Bone marrow (tissue), 2 donors: ENCODE measurements at places on chromosomes 5 and 9.
A peak's percentile ranks its signal among the peaks of the same experiment; 100 is the strongest.

DNA sequence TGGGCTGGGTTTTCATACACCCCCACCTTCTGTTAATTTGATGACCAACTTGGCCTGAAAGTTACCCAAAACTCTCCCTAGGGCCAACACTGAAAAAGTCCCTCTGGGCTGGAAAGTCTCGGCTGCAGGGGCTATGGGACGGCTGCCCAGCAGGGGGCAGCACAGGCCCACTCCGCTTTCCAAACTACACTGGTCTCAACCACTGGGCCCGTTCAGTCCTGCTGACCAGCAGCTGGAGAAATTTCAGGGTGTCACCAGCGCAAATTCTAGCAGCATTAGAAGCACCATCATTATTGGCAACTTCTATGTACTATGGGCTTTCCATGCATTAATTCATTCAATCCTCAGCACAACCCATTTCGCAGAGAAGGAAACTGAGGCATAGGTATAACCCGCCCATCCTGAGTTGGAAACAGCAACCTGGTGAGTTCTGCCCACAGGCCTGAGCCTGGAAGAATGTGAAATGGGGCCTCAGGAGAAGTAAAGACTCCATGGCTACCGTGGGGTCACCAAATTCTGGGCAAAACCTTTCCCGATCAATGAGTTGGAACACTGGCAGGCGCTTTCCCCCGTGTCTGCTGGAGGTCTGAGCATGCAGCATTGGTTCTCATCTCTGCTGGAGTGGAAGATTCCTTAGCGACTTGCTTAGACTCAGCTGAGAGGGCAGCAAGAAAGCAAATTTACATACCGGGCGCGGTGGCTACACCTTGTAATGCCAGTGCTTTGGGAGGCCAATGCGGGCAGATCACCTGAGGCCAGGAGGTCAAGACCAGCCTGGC lies 9.7 kb downstream of the ORM2 start:
- DNase-seq, result peak; percentile 13

DNA sequence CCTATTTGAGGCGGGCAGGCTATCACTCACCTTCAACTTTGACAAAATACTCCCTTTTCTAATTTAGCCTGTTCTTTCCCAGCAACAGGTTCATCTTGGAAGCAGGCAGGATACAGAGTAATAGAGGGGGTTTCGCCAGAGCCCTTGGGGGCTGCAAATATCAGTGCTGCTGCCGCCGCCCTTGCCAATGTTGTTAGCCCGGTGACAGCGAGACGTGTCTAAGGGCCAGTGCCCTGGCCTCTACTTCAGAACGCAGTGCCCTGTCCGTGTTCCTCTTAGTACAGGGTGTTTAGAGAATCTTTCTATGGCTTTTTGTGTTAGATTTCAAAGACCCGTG lies 703 bp downstream of the FAM120AOS start:
- DNase-seq, result peak; percentile 34

DNA sequence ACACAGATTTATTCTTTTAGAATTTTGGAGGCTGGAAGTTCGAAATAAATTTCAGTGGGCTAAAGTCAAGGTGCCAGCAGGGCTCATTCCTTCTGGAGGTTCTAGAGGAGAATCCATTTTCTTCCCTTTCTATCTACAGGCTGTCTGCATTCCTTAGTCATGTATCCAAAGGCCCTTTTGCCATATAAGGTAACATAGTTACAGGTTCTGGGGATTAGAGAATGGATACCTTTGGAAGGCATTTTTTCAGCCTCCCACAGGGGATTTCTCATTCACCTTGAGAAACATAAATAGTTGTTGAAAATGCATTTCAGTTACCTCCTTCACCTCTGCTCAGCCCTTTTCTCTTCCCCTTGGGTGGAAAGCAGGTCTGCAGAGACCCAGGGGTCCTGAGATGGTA lies 280.0 kb upstream of the MAP3K1 start:
- DNase-seq, result no peak

GRCh38 chr5:53649352-53649751 lies 88.9 kb downstream of the NDUFS4 start:
- DNase-seq, result no peak

GRCh38 chr5:150146862-150147601 lies 8.6 kb downstream of the PDGFRB start:
- DNase-seq, result no peak

DNA sequence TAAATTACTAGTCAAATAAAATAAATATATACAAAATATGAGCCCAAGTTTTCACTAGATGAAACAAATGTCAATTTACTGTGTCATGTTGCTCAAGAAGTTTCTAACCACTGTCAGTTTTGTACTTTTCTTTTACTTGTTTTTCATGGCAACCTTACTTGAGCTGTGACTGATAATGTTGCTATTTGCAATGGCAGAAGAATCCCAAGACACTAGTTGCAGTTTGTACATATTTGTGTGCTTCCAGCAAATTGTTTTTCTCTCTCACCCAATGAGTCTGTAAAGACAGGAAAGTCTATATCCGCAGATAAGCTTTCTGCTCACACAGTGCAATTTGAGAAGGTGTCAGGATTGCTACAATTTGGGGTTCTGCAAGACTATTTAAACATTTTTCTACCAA lies 338.6 kb upstream of the PCSK5 start:
- DNase-seq, result no peak

DNA sequence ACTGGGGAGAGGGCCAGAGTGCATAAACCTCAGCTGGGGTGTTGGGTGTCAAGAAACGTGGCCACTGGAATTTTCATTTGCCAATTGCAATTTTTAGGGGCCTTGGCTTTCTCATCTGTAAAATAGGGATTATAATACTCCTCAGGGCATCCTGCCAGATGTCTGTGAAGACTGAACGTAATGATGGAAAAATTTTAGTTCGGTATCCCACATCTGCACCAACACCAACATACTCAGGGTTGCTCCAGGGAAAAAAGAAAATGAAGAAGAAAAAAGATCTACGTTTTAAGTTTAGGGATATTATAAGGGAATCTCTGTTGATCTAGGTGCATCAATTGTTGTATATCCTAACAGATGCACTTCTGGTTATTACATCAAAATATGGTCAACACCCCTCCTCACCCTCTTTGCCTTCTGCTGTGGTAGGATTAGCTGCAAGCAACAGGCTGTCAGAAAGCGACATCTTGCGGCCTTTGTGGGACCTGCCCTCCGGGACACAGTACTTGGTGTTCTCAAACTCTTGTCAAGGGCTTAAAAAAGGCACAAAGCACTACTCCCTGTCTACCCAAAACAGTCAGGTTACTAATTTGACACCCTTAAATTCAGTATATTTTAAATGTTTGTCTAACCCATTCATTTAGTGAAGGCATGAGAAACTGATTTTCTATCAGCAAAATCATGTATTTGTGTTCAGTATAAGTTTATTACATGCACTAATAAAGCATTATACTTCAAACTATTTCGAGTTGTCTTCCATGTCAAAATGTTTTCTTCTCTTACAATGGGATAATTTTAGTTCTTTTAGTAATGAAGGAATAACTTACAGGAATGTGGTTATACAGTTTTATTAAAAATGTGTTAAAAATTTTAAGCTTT lies 8.3 kb upstream of the TBC1D2 start:
- DNase-seq, result peak; percentile 76

DNA sequence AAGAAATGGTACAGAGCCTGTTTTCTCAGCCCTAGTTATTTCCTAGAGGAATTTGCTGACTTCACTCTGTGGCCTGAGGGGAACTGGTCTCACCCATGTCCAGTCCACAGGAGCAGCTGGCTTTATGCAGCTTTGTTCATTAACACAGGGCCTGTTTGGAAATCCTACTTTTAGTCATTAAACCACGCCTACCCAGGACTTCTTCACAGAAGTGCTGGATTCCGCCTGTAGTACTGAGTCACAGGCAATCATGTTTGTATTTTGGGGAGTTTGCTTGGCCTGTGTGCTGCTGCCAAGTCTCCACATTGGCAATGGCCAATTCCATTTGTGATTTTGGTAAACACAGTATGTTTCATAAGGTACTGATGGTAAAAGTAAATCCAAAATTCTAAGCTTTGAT lies 52.8 kb downstream of the CTNND2 start:
- DNase-seq, result no peak

DNA sequence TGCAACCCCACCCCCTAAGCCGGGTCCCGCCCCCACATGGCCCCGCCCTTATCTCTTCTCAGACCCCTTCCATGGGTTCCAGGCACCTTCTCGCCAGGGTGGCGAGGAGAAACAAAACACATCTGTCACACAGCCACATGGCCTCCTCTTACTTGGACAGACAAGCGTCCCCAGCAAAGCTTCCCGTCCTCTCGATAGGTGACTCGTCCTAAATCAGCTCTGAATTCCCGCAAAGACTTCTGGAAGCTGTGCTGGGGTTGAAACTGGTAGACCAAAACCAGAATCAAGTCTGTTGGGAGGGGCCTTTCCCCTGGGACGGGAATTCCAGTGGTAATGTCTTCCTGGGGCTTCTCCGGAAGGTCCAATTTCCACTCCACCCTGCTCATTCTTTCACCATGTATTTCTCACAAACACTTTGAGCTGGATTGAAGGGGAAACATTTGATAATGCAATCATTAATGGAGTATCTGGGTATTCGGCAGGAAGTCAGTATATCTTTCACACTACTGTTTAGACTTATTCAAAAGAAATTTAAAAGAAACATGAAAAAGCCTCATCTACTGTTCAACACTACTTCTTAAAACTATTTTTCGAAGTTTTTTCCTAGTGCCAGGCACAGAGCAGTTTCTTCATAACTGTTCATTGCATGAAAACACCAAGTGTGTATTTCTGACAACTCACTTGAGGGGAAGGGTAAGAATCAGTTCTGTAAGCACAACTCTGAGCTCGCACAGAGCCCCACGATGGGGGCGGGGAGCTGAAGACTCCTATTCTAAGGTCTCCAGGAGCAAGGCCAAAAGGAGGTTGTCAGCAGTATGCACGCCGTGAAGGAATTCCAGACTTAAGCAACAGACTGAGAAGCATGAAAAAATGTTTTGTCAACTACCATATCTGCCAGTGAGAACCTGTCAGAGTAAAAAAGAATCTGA lies 644 bp upstream of the CTNNAL1 start:
- no peak for DNase-seq

- no peak for DNase-seq
These were observed 64.4 kb downstream of the PLCXD3 start for GRCh38 chr5:41445937-41446563.

DNA sequence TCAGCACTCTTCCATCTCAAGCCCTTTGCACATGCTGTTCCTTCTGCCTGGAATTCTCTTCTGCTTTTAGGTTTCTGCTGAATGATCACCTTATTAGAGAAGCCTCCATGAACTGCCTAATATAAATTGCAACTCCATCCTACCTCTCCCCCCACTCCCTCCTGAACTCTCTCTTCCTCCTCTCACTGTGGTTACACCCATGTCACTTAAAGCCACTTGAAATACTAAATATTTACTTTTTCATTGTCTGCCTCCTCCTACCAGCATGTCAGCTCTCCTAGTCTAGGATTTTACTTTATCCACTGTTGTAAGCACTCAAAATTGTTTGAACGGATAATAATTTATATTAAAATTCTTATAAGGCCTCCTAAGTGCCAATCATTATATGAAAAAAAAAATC lies 43.8 kb downstream of the ACTL7B start:
- DNase-seq, result no peak

GRCh38 chr9:2233274-2233673 lies 218.1 kb downstream of the SMARCA2 start:
- DNase-seq, result no peak

- no peak for DNase-seq
These were observed 2.0 kb downstream of the RASGEF1C start for GRCh38 chr5:180206993-180207392.

DNA sequence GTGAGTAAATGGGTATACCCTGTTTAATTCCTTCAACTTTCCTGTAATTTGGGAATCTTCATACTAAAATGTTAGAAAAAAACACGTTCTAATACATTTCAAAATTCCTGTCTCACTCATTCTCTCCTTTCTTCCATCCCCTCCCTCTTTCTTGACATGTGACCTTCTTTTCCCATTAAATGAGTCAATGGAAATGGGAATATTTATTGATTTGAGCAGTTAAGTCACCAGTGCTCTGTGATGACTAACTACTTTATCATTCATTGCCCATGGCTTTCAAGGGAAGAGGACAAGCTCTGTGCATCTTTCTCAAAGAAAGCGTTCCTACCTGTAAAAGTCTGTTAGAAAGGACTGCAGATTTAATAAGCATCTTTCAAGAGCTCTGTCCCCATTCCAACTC lies 144.4 kb upstream of the MAP3K1 start:
- DNase-seq, result no peak

GRCh38 chr5:52502460-52502999 lies 285.2 kb upstream of the ITGA1 start:
- no peak for DNase-seq

DNA sequence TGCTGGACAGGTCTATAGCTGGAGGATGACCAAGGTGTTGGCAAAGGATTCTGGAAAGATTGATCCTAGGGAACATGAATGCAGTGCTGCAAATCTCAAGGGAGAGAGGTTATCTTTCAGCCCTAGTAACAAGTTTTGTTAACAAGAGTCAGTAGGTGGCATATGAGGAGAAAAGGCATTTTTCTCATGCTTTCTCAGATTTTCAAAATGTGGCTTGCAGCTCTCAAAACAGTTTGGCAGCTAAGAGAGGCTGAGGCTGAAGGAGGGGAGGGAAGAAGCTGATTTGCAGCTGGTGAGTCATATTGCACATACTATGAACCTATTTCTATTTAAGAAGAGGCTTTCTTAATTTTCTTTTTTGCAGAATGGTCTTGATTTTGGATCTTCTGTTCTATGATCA lies 64.3 kb upstream of the PCA3 start:
- DNase-seq, result no peak

DNA sequence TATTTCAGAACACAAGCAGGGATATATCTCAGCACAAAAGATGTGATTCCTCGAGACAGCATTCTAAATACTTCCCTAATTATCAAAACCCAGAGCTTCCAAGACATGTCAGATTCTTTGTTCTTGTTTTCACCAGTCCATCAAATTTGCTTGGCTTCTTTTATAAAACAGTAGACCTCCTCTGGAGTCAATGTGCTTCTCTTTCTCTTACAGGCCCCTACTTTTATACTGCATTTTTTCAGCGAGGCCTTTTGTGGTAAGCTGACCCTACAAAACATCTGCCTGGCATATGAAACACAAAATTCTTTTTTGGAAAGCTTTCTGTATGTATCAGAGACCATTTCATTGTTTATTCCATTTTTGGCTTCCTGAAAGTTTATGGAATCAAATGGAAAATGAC lies 81.8 kb downstream of the ARSB start:
- DNase-seq, result no peak

DNA sequence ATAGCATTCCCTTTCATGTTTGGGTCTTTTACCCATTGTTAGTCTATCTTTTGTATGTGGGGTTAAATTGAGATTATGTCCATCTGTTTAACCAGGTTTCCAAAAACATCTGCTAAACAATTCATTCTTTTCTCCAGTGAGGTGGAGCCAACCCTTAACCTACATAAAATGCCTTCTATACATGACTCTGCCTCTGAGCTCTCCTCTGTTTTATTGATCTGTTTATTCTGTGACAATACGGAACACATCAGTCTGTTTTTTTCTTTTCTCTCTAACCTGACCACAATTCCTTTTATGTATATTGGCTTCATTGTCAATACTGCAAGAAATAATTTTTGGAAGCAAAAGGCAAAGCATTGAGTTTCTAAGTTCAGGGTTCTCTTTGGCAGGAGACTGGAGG lies 9.9 kb upstream of the ARL15 start:
- no peak for DNase-seq
